Stimulated activated CD8-positive, alpha-beta memory T cell treated with anti-CD3 and anti-CD28 coated beads, Interleukin-4, amount 100 ng/mL, for 4 hours (primary cell): ENCODE measurements at places on chromosomes 12 and 14.

DNA sequence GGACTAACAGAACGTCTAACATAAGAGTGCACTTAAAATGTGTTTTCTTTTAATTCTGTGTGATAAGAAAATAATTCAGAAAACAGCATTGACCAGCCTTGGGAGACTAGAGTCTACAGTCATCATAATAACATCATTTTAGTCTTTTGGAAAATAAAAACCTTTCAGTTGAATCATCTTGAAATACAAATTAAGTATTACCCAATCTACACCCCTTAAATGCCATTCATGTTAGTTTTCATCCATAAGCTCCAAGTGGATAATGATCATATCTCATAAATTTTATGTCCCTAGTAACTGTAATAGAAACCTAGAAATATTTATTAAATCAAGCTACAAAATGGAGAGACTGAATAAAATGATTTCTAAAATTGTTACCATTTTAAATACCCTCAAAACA, 32.4 kb downstream of the EPS8 start:
- no peak for DNase-seq

DNA sequence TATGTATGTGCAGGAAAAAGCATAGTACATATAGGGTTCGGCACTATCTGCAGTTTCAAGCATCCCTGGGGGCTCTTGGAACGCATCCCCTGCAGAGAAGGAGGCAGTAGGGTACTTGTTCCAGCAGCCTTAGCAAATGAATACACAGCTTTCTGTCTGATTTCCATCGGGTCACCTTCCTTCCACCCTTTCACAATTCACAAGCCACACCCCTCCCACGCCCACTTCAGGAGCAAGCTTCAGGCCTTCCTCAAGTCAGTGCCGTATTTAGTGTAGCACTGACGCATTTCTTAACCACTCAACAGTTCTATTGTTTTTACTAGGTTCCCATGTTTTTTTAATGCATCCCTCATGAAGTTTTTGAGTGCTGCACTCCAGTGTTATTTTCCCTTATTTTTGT, 64.2 kb downstream of the CLMN start:
- no peak for DNase-seq

GRCh38 chr14:79890527-79890926, 320.8 kb downstream of the DIO2 start:
- DNase-seq: no peak

DNA sequence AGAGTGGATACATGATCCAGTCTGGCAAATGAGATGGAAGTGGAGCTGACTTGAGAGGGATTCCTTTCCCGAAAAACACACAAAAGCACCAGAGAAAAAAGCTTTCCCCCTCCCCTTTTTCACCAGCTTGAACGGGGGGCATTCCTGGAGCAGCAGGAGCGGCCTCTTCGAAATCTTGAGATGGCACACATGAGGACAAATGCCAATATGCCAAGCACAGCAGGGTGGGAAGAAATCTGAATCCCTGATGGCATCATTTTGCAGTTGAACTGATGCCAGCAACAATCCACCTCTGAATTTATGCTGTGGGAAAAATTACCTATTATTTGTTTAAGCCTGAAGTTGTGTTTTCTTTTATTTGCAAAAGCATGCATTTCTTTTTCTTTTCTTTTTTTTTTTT, 29.7 kb upstream of the BICD1 start:
- no peak for DNase-seq

DNA sequence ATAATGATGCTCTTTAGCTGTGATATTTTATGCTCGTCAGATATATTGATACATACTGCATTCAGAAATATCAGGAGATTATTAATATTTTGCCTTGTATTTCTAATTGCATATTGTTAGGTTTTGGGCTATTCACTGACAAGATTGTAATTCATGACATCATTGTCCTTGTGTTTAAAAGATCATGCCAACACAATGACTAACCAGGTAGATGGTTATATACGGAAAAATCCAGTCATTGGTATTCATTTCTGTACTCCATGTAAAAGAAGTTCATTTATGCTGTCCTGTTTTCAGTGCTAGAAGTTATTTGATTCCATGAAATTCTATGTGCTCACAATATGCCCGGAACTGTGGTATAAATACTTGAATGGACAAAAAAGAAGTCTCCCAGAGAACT, 107.5 kb downstream of the KITLG start:
- no peak for DNase-seq
